RPMI7951 (cell line): ENCODE measurements at places on chromosomes 5 and 9. TPM values are rescaled to one million over a fixed set of nuclear protein-coding genes. Genes with fewer than 3 reads are reported as not detected.

DNA sequence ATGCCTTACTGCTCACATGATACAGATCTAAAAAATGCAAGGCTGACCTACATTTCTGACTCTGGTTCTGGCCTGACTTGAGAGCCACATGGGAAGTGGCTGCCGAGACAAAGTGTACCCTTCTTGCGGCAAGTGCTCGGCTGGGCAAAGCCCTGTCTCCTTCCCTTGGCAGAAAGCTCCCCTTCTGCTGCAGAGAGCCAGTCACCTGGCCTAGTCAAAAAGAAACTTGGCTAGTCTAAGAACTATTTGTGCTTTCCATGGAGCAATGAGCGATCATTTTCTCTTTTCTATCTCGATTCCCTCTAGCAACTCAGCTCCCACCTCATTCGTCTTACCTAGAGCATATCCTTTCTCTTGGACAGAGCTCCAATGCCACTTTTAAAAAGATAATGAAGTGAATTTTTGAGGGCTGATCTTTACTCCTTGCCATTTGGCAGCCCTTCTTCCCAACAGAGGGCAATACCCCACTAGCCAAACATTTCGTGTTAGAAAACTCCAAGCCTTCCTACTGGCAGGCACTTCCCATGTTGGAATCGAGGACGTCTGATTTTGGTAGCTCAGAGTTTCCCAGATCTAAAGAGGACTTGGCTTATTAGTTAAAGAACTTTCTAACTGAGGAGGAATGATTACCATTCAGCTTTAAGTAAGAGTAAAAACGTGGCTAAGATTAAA lies 108.1 kb upstream of the PRRC1 start:
- DNase-seq: no peak

DNA sequence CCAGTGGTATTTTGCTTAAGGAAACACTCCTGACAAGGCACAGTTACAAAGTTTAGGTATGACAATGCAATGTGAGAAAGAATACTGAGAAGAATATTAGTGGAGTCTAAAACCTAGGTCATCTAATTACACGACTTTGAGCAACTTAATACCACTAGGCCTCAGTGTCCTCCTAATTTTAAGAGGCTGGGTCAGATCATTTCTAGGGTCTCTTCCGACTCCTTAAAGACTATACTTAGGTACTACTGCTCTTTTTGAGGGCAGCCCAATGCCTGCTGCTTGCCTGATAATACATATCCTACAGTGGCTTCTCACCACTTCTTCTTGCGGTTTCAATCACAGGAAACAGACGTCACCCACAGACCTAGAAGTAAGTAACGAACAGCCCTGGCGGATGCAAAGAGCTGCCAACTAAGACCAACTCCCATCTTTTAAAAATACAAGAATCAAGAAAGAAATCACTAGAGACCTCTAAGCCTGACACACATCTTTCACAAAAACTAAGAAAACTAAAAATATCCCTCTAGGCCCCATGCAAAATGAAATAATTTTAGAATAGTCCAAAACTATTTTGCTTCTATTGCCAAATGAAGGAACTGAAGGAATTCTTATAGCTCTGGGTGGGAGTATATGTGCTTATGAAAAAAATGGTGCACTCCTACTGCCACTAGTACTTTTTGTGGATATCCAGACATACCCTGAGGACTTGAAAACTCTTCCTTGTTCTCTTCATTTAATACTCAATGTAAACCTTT lies 13.1 kb downstream of the DIAPH1 start:
- peak; percentile 79 for DNase-seq

- peak; percentile 17 for DNase-seq
Observed at GRCh38 chr9:34046784-34047379, 1.8 kb downstream of the UBAP2 start.

DNA sequence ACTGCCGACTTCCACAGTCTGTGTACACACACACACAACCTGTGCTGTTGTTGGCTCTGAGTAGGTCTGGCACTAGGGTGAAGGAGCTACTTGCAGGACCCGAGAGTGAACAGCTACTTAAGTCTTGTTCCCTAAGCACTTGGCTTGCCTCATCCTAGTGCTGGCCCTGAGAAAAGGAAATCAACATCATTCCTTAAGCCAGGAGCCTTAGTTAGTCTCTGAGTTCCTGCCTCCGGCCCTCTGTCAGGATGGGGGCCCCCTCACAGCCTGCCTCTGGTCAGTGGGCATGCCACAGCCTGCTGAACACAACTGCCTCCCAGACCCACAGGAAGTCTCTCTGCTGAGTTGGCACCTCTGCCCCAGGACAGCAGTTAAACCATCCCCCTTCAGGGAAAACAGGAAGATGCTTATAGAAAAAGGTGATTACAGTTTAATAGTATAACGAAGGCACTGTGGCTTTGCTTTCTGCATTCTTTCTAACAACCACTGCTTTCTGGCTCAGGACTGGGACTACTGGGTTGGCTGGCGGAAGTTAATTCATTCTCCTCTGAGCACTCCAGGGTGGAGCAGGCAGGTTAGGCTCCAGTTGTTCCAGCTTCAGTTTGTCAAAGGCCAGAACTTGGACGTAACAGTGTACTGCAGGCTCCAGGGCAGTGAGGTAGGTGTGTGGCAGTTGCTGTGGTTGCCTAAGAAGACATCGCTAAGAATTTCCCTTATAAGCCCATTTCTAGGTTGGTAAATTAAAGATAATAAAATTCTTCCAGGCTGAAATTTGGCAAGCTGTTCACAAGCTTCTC lies 2.8 kb downstream of the MAMDC2 start:
- DNase-seq: peak; percentile 33

DNA sequence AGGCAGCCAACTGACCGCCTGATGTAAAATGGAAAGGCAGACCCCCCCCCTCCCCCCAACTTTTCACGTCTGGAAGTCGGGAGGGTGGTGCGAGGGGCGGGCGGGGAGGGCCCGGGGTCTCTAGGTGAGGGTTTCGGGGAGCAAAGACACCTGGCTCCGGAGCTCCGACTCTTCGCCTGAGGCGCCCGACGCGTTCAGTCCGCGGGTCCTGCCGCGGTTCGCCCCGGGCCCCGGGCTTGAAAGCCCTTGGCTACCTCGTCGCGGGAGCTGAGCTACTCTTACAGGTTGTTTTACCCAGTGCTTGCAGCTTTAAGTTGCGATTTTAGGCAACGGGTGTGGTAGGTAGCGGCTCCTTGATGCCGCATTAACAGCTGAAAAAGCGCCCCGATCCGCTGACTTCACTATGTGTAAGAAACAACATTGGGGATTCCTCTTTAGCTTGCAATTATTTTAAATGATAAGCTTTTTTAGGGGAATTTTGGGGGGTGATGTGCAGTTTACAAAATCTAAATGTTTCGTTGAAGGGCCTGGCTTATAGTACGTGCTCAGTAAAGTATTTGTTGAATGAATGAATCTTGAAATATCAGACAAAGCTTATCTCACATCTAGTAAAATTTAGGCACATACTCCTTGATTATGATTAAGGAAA lies 722 bp downstream of the CDC42SE2 start:
- DNase-seq: peak; percentile 20

Gene OR2S2
- not detected in 2 replicates for total RNA-seq

Gene CACNA1B
- total RNA-seq: not detected in 2 replicates

Gene SEMA5A
- 12.0 and 14.3 TPM in 2 replicates for total RNA-seq
